Activated CD8-positive, alpha-beta memory T cell treated with anti-CD3 and anti-CD28 coated beads for 48 hours (primary cell): ENCODE measurements at places on chromosomes 11 and 22.

DNA sequence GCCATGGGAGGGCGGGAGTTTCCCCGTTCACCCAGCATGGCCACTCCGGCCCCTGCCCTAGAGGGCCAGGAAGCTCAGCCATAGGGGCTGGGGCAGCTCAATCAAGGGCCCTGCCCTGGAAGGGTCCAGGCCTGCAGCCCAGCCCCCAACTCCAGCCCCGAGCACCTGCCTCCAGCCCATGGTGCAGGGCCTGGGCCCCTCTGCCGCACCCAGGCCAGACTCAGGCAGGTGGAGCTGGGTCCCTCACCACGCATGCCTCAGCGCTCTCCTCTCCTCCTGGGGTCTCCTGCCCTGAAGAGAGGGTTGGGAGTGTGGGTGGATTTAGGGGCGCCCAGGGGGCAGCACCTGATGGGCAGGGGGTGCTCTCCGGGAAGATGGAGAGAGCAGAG lies 13.1 kb downstream of the MLC1 start:
- DNase-seq, result no peak

DNA sequence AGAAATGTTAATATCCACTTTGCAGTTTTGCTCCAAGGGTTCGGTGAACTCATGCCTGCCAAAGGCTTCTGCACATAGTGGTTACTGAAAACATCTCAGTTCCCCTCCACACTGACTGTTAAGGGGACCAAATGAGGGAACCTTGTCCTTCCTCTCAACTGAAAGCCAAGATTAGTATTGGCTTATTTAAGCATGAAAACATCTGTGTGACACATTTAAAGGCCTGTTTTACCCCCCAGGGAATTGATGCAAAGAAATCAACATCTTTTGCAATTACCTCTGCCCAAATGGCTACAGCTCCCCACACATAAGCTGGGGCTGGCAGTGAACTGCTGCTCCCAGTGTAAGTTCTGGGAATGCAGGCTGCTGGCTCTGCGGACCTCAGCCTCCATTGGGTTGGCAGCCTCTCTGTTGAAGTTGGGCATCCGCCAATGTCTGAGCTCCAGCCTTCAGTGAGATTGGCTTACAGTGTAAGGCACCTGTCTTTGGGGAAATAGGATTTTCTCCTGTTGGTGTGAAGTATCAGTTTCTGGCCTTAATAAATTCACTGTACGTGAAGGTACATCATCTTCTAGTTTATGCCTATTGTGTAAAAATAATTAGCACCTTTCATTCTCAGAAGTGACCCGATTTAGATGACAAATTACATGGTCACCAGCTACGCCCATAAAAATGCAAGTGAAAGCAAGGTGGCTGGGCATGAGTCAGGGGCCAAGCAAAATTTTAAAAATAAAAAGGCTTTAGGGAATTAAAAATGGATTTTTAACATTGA lies 213.4 kb upstream of the SYN3 start:
- DNase-seq, result no peak

- DNase-seq, result no peak
Observed at GRCh38 chr11:70734379-70734778, 336.1 kb downstream of the CTTN start.

DNA sequence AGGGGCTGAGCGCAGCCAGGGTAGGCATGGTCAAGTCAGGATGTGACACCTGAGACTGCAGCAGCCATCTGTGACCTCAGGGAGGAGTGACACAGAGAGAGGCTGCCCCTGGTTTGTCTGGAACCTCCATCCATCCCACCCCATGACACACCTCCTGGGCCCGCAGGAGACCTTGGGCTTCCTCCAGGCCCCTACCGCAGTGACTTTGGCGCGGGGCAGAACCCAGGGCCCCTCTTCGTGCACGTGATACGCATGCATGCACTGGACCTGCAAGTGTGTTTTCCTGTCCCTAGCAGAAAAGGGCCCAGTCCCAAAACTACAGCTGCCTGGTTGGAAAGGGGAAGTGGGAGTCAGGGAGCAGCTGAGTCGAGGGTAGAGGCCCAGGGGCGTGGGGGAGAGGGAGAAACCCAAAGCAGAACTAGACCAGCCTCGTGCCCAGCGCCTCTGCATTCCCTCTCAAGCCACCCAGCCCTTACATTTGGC lies 7.9 kb upstream of the CYTH4 start:
- DNase-seq, result no peak

GRCh38 chr11:80388130-80388529 lies 947.3 kb upstream of the TENM4 start:
- no peak for DNase-seq

DNA sequence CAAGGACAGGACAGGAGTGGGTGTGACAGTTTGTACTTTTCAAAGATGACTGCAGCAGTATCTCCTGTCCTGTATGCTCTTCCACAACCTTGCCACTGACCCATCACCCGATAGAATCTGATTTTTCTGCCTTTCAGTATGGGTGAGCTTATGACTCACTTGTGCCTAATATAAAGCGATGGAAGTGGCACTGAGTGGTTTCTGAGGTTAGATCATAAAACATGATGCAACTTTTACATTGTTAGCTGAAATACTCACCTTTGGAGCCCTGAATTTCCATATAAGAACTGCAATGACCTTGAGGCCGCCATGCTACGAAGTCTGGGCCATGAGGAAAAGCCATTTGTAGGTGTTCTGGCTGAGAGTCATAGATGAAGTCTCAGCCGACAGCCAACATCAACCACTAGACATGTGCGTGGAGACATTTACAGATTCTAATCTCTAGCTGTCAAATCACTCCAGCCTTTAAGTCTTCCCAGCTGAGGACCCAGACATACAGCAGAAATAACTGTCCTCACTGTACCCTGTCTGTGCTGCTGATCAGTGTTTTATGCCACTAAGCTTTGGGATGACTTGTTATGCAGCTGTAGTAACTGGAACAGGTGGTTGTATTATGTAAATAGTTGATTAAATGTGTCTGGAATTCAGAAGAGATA lies 105.9 kb upstream of the ARHGAP20 start:
- DNase-seq, result no peak

GRCh38 chr22:29641700-29642330 lies 38.4 kb downstream of the NF2 start:
- no peak for DNase-seq

DNA sequence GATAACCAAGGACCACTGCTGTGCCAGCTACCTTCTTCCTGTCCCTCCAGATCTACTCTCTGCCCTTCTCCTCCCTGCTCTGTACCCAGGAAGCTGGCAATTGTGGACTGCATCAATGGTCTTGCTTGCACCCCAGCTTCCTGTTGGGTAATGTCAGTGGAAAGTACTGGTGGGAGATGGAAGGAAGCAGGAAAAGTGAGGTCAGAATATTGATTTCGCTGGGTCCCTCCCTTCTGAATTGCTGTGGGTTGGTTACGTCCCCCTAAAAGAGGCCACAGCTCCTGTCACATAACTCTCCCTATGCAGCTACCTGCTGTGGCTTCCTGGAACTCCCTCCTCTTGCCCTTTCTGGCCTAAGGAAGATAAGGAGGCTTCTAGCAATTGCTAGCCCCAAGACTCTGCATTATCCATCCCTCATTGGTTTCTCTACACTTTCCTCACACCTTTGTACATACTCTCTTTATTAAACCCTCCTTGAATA lies 81.2 kb downstream of the RASSF10 start:
- DNase-seq, result no peak

DNA sequence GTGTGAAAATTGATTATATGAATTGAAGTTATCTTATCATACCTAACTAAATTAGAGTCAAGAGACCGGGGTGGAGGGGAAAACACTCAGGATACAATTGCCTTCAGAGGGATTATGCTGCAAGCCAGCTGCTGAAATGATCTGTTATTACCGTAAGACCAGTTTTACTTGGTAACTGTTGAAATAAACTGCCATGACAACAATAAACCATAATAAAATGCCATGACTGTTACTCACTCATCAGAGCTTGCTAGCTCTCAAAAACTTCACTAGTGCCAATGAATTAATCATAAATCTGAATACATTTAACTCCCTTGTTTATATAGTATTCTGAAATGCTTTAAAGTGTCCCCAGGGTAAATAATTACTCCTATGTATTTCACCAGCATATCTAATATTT lies 68.2 kb downstream of the CASP12 start:
- no peak for DNase-seq

DNA sequence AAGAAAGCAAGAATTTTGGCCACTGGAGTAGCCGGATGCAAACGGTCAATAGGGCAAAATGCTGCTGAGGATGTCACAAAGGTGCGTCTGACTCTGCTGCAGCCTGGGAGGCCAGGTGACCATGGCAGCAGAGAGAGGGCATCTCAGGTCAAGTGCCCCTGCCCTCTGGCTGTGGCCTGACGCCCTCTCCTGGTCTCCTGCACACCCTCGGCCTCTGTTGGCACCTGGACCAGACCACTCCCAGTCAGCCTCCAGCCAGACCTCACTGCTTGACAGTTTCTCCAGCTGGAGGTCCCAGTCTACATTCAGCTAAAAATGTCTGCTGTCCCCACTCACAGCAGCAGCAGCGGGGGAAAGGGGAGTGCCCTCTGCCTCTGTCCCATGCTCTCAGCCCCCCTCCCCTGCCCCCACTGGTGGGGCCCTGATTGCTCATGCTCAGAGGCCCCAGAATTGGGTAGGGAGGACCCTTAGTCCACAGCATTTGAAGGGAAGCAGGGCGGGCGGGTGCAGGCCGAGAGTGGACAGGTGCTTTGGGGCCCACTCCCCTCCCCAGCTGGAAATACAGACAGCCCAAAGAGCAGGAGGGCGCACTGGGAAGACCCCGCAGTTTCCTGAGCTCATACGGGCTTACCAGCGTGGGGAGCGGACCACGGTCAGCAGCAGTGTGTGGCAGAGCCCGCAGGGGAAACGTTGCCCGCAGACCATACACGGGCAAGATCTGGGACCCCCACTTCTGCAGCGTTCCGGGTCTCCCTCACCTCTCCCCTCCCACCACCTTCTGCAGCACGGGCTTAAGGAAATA lies 1.6 kb upstream of the BRSK2 start:
- DNase-seq, result no peak

DNA sequence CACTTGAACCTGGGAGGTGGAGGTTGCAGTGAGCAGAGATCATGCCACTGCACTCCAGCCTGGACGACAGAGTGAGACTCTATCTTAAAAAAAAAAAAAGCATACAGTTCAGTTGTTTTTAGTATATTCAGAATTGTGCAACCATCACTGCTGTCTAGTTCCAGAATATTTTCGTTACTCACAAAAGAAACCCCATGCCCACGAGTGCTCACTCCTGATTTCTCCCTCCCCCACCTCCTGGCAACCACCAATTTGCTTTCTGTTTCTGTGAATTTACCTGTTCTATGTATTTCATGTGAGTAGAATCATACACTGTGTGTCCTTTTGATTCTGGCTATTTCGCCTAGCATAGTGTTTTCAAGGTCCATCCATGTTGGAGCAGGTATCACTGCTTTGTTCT lies 24.8 kb downstream of the PTPRJ start:
- DNase-seq, result no peak

- DNase-seq, result no peak
Observed at GRCh38 chr11:70871881-70872280, 380.5 kb downstream of the SHANK2 start.

DNA sequence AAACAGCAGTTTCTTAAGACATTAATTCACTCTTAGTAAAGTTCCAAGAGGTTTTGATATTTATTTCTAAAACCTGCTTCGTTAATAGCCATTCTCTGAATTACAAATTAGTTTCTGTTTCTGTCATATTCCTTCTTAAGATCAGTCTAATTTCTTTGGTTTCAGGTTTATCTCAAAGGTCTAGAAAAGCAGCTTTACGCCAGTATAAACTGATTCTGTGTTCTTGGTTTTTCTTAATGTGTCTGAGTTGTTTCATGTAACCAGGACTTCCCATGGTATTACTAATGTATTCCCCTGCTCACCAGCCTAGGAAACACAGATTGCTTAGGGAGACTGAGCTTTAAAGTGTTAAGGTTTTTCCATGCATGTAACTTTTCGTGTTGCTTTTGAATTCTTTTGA lies 6.8 kb upstream of the ACY3 start:
- no peak for DNase-seq

DNA sequence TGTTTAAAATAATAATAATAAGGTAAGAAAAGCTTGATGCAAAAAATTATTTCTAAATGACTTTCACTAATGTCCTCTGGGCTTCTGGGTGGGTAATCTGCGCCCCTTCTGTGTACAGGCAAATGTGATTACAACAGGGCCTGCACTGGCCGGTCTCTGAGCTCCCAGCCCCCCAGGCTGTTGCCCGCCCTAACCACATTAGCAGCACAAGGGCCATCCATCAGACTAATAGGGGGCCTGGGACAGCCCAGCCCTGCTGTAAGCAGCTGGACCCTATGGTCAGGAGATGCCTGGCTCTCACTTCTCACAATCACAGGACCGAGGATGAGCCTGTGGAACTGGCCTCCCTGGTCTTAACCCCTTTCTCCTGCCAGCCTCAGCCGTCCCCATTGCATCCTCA lies 388.4 kb downstream of the BUD13 start:
- DNase-seq, result no peak

DNA sequence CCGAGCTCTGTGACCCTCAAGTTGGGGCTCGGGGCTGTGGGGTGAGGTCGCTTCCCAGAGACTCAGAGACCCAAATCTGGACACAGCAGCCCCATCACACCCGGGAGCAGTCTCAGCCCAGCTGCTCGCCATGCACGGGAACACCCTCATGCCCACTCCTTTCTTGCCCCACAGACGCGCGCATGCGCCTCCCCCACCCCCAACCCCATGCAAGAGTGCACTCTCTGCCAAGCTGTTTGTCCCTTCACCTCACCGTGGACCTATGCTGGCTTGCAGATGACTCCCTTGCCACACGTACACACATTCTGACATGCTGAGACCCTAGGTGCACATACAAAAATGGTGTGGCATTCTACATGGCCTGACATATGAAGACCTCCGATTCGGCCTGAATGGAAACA lies 478 bp upstream of the CD248 start:
- no peak for DNase-seq

GRCh38 chr11:96413408-96413807 lies 23.6 kb downstream of the JRKL start:
- DNase-seq, result no peak

GRCh38 chr11:22774716-22775115 lies 54.9 kb downstream of the SVIP start:
- DNase-seq, result no peak

DNA sequence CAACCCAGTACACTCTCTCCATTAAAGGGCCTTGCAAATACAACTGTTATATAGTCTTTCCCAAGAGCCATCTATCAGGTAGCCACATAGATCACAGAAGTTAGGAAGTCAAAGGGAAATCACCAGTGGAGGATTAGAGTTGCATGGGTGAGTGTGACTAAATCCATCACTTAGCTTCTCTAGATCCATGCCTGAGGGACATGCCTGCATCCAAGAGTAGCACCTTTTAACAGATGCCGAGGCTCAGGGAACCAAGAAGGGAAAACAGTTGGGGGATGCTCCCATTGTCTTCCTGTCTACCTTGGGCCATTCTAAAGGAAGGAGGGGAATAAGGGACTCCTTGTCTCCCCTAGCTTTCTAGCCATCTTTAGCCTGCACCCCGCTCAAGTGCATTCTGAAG lies 77.9 kb downstream of the XRRA1 start:
- DNase-seq, result no peak

DNA sequence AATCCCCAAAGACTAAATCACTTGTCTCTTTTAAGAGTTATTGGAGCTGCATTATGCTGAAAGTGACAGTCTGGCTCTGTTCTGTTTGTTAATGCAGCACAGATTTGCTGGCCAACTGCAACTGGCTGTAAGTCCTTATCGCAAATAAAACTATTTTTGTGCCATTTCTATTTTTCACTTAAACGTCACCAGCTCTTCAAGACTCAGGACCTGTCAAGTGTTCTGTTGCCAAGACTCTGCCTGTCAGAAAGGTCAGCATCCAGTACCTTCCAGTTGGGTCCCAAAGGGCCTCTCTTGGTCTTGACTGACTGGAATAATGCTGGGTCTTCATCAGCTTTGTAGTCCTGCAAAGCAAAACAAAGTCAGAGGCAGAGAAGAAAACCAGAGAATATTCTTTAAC lies 45.6 kb downstream of the PITPNB start:
- DNase-seq, result no peak
